Vein endothelial cell (primary cell): ENCODE measurements at places on chromosomes 3 and 15. TPM values are rescaled to one million over a fixed set of nuclear protein-coding genes. Genes with fewer than 3 reads are reported as not detected.

AADACL2 gene
- not detected in 2 replicates for total RNA-seq

NOX5 gene
- 0.33 TPM in 1 of 2 replicates, not detected in the other for total RNA-seq

SV2B gene
- 2.3 and 2.9 TPM in 2 replicates for total RNA-seq

CPNE9 gene
- not detected in 2 replicates for total RNA-seq

SIDT1 gene
- 0.10 and 0.33 TPM in 2 replicates for total RNA-seq

CPLX3 gene
- not detected in 2 replicates for total RNA-seq

SPTSSB gene
- not detected in 2 replicates for total RNA-seq

CCK gene
- total RNA-seq: not detected in 2 replicates

PLA2G4B gene
- total RNA-seq: 0.67 and 28.1 TPM in 2 replicates

ZWILCH gene
- 20.3 and 25.2 TPM in 2 replicates for total RNA-seq

PATL2 gene
- under 0.01 and 0.29 TPM in 2 replicates for total RNA-seq

DZIP3 gene
- total RNA-seq: 4.6 and 5.1 TPM in 2 replicates

GABRB3 gene
- 0.76 TPM in 1 of 2 replicates, not detected in the other for total RNA-seq

SLC22A14 gene
- total RNA-seq: 0.10 TPM in 1 of 2 replicates, not detected in the other

ARPP21 gene
- total RNA-seq: under 0.01 and 0.38 TPM in 2 replicates

SYNPR gene
- total RNA-seq: not detected in 2 replicates

CPN2 gene
- not detected in 2 replicates for total RNA-seq

GUCA1C gene
- total RNA-seq: not detected in 2 replicates

CYP11A1 gene
- 0.10 TPM in 1 of 2 replicates, not detected in the other for total RNA-seq

GASK1A gene
- 0.10 TPM in 1 of 2 replicates, not detected in the other for total RNA-seq

CPNE4 gene
- total RNA-seq: not detected in 2 replicates

ITIH1 gene
- total RNA-seq: not detected in 2 replicates

C3orf70 gene
- 0.33 and 0.67 TPM in 2 replicates for total RNA-seq

SST gene
- not detected in 2 replicates for total RNA-seq

GOLGA6L1 gene
- not detected in 2 replicates for total RNA-seq

SEMA3B gene
- total RNA-seq: 0.65 and 1.1 TPM in 2 replicates

PPP1R14D gene
- total RNA-seq: not detected in 2 replicates

MOBP gene
- total RNA-seq: 0.19 and 0.65 TPM in 2 replicates

TP53BP1 gene
- 50.3 and 60.4 TPM in 2 replicates for total RNA-seq

EPHA3 gene
- under 0.01 TPM in 1 of 2 replicates, not detected in the other for total RNA-seq

ARHGAP11A gene
- 10.8 and 22.8 TPM in 2 replicates for total RNA-seq

OR5K2 gene
- not detected in 2 replicates for total RNA-seq

AHSG gene
- total RNA-seq: not detected in 2 replicates

LIPH gene
- not detected in 2 replicates for total RNA-seq

GRK7 gene
- total RNA-seq: not detected in 2 replicates

SH2D7 gene
- not detected in 2 replicates for total RNA-seq

CLRN1 gene
- not detected in 2 replicates for total RNA-seq

SNRPN gene
- total RNA-seq: 86.7 and 113 TPM in 2 replicates

RNF111 gene
- 33.7 and 41.5 TPM in 2 replicates for total RNA-seq

ROBO2 gene
- total RNA-seq: under 0.01 TPM in 1 of 2 replicates, not detected in the other

GPR87 gene
- total RNA-seq: 0.19 and 0.33 TPM in 2 replicates

HTR3E gene
- total RNA-seq: not detected in 2 replicates

IP6K2 gene
- total RNA-seq: 58.8 and 67.6 TPM in 2 replicates

GOLGA8S gene
- not detected in 2 replicates for total RNA-seq

GOLGA6A gene
- total RNA-seq: not detected in 2 replicates
